ENCODE measurements at places on chromosomes 2 and 18.

DNA sequence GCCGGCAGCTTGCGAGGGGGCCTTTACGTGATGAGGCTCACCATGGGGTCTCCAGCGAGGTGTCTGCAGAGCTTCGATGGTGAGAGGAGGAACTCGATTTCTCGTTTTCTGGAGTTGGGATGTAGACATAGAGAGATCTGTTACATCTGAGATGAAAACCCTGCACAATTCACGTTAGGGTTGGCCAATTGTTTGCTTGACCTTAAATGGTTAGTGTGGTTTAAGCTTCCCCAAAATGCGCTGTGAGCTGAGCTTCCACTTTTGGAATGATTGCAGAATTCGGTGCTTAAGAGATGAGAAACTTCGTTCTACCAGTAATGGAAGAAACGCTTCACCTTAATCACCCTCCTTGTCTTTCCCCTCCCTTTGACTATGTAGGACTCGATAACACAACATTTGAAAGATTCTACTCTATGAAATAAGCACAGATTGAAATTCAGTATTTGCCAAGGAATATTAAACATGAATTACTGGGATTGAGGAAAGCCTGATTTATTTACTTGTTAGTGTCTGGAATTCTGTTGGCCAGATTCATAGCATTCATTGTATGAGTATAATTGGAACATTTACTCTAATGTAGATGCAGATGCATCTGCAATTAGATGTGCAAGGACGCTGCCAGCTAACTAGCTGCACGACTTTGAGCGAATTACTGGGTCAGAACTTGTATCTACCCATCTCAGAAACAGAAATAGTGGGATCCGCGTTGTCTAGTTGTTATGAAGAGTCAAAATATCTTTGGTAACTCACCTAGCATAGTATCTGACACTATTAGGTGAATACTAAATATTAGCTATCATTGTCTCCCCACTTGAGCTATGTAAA, 1.6 kb upstream of the KLF7 start:
- DNase-seq = no peak

GRCh38 chr2:236904389-236905263, 181.1 kb upstream of the COPS8 start:
- DNase-seq = no peak

GRCh38 chr2:227510620-227510958, 38.6 kb downstream of the AGFG1 start:
- no peak for DNase-seq

GRCh38 chr2:174338671-174339560, 4.2 kb downstream of the SP9 start:
- no peak for DNase-seq

GRCh38 chr18:35345460-35345921, 1.3 kb upstream of the ZNF24 start:
- DNase-seq = no peak

GRCh38 chr18:22678486-22678885, 254.6 kb upstream of the RBBP8 start:
- DNase-seq = no peak

DNA sequence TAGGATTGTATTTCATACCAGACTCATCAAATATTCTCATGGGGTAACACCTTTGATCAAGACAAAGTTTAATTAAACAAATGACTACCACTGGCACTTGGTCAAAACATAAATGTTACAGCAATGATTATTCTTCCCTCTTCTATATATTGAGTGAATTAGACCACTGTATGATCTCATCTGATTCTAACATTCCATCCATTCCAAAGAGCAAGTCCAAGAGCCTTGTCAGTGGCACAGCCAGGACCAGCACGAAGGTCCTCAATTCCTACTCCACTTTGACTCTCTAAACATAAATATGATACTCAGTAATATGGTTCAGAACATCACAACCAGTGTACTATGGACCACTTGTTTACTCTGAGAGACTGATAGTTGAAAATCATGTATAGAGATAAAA, 86.4 kb downstream of the AP1S3 start:
- no peak for DNase-seq
